ENCODE measurements at places on chromosomes 7 and 10.

DNA sequence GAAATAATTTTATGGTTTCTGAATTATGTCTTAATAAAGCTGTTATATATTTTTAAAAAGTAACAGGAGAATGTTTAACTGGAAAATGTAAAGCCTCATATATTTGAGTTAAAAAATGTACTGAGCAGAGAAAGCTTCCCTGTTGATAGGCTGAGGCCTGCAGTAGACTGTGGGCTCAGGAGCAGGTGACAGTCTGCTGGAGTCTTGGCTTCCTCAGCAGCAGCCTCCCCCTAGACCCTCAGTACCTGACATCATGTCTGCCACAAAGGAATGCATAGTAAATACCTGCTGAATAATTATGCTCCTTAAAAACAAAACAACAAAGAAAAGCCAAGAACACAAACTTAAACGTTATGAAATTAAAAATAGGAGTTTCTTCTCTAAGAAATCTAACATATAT lies 73.9 kb upstream of the NOBOX start:
- DNase-seq: no peak

- no peak for DNase-seq
Observed at GRCh38 chr10:104907521-104907920, 266.4 kb downstream of the SORCS3 start.

DNA sequence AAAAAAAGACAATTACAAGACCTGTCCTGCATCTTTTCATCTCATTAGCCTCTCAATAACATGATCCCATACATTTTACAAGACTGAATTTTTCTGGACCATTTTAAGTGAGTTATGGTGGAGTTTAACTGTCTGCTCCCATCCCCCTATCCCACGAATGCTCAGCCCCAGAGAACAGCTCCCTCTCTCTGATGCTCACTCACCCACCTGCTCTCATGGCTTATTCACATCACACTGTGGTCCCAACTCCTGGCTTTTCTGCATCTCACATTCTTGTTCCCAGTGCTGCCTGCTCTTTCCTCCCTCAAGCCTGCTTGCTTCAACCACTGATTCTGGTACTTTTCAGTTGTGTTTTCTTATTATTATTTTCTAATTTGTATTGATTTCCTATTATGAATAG lies 20.4 kb upstream of the CCSER2 start:
- DNase-seq: no peak

DNA sequence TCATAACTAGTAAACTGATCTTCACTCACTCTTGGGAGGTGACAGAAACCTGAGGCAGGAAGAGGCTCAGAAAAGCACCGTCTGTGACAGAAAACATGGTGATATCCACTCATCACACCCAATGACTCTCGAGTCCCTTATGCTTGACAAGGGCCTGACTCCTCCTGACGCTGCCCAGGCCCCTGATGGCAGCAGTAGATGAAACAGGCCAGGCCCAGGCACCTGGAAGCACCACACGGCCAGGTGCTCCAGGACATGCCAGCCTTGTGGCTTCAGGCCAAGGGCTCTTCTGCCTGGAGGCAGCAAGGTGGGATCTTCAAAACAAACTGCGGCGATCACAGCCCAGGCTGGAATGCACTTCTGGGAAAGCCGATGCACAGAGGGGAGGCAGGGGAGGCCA lies 89.3 kb downstream of the MAD1L1 start:
- DNase-seq: no peak

- DNase-seq: no peak
Observed at GRCh38 chr7:22411977-22412693, 55.2 kb upstream of the RAPGEF5 start.

- DNase-seq: no peak
Observed at GRCh38 chr7:120064565-120064964, 208.4 kb upstream of the KCND2 start.

- no peak for DNase-seq
Observed at GRCh38 chr7:123401295-123401694, 133.1 kb downstream of the IQUB start.

DNA sequence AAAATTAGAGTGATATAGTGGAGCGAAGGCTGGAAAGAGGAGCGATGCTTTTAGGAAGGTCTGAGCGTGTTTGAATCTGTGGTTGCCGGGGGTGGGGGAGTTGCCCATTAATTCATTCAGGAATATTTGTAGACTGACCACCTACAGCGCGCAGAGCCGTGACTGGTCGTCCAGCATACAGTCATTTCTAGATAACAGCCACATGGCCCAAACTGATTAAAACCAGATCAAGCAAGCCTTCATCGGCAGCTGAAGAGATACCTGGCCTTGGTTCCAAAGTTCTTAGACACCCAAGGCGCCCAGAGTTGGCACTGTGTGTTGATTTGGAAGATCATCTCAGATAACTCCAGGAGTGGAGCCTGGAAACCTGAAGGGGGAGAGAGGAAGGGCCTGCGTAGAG lies 1.7 kb downstream of the PROSER2 start:
- DNase-seq: no peak

DNA sequence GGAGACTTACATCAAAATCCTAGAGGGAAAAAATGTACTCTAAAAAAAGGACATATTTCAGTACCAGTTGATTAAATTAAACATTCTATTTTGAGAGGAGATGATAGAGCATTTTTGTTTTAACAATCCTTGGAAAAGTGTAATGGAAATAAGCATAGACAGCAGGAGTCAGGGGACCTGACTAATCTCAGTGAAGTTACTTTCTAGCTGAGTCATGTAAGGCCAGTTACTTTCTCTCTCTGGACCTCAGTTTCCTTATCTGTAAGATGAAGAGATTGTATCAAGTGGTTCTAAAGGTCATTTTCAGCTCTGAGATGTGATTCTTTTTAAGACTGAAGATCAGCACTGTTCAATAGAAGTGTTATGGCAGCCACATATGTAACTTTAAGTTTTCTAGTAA lies 44.1 kb downstream of the VTI1A start:
- DNase-seq: no peak

DNA sequence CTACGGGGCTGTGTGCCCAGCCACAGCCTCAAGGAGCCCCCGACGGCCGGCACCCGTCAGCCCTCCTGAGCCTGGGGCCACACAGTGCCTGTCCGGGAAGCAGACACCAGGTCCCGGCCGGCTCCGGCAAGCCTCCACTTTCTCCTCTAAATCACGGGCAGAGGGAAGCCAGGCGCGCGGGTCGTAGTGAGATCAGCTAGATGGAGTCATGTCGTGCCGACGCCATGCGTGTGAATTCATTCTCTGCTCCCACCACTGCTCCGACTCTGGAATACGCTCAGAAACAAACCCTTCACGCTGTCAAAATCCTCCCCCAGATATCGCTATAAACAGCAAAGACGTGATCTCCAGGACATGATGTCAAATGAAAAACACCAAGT lies 93.7 kb upstream of the DNAAF5 start:
- DNase-seq: no peak

All from endothelial cell (in vitro differentiated cells).